ENCODE measurements at places on chromosomes 2 and 18.

DNA sequence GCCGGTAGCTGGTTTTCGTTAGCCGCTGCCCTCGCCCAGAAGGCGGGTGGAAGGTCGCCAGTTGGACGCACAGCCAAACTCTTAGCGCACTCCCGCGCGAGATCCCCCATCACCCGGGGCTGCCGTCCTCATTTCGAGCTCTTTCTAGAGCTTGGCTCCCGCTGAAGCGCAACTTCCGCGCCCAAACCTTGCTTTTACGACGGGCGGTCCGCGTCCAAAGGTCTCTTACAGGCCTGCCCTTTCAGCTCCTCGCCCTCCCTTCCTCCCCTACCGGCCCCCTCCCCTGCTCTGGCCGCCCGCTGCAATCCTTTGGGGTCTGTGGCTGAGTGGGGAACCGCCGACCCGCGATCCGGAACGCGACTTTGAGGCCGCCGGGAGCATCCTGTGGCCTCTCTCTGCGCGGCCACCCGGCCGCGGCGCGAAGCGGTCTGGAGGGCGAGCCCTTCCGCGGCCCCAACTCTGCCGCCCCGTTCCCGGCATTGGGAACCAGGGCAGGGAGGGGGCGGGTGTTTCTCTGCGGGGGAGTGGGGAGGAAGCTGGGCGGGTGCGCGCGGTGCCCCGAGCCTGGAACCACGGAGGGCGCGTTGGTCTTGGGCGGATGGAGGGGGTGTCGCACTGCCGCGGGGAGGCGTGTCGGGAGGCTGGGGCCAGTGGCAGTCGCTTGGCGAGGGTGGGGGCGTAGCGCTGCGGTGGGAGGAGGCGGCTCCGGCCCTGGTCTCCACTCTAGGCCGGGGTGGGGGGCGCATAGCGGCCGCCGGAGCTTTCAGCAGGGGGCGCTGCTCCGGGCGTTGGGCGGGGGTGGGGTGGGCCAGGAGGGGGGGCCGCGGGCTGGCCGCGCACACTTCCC lies at the start of gene GDF7:
TSS of gene GDF7 (plus strand) at position 841 of the 847 bp plus-strand sequence. CDS start 96 bp downstream, outside the sequence.
- no peak for DNase-seq

DNA sequence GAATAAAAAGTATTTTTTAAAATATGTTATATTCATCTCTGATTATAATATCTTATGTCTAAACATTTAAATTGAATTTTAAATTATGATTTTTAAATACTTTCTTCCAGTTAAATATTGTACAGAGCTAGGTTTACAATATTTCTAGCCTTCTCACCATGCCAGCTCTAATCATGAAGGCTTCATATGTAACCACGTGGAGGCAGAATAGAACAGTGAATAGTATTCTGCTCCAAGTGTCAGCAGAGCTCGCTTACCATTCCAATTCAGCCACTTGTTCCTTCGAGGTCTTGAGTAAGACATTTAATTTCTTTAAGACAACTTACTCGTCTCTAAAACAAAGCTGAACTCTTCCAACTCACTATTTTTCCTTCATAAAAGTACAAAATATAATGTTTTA lies 871.8 kb downstream of the SUCLG1 start:
- DNase-seq: no peak

- DNase-seq: no peak
Measured at GRCh38 chr2:233227346-233227978, 24.0 kb upstream of the ATG16L1 start.

DNA sequence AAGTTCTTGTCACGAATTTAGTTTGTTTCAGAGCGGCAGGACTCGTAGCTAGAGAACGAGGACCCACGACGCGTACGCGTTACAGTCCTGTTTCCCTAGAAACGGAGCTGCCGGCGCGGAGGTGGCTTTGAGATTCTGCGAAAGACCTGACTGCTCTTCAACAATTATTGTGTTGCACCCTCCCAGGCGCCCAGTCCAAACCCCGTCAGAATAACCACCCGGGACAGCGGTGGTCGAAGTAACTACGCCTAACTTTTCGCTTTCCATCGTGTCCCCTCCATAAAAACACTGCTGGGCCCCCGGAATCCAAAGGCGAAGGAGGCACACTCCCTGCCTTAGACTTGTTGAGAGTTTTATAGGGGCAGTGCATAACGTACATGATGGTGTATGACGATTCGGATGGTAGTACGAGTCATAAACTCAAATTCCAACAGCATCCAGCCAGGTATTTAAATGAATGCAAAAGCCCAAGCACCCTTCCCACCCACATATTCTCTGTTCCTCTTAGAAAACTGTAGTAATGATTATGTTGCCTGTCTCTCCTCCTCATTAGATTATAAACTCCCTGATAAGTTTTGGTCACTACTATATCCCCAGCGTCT lies 651 bp upstream of the STAM2 start:
- DNase-seq: no peak

- DNase-seq: no peak
Measured at GRCh38 chr2:5203134-5203755, 488.9 kb upstream of the SOX11 start.

GRCh38 chr18:48153613-48154481 lies 223.4 kb upstream of the SMAD2 start:
- DNase-seq: no peak

DNA sequence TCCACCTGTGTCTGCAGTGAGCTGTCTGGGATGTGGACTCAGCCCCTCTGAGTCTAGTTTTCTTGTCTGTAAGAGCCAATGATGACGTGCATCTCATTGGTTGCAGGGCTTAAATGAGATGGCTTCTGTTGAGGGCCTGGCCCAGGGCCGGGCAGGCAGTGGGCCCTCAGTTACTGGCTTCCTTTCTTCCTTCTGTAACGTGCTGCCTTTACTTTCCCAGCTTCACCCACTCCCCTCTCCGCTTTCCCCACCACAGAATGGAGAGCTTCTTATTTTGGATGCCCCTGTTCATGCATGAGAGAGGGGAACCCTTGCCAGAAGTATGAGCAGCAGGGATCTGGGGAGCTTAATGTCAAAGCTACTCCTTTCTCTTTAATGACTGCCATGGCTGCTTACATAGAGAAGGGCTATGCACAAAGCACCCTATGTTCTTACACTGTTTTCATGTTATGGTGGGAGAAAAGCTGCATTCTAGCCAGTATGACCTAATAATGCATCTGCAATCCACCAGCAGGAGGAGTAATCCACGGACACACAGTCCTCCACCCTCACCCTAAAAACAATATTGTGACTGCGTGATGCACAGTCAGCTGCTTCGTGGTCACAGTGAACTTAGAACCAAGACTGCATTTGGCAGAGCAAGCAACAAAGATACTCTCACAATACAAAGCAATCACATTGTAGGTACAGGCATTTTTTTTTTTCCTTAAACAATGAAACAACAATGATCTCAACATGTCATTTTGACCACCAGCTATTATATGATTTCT lies 37.2 kb downstream of the CREG2 start:
- DNase-seq: no peak

DNA sequence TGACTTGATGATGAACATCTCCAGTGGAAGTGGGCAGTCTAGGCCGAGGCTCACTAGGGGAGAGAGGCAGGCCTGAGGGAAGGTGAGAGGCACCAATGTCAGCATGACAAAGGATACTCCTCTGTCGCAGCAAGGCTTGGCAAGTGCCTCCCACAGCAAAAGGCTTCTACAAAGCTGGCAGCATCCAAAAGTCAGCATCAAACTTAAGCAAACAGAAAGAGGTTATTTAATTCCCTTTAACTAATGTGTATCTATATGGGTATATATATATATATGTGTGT lies 41.6 kb downstream of the NIFK start:
- DNase-seq: no peak

DNA sequence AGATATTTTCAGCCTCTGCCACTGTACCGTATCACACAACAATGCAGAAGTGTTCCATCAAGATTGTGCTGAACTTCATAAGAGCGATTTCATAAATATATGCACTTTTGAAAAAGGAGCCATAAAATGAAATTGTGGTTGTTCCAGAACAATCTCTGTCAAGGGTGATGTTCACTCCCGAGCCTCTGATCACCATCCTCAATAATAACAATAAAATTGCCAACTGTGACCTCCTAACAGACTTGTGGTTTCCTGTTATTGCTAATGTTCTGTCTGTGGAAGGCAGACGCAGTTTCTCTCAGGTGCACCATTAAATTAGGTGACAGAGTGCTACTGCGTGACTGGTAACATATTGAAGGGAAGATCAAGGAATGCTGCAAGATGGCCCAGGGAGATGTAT lies 383.7 kb downstream of the SOCS6 start:
- DNase-seq: no peak

DNA sequence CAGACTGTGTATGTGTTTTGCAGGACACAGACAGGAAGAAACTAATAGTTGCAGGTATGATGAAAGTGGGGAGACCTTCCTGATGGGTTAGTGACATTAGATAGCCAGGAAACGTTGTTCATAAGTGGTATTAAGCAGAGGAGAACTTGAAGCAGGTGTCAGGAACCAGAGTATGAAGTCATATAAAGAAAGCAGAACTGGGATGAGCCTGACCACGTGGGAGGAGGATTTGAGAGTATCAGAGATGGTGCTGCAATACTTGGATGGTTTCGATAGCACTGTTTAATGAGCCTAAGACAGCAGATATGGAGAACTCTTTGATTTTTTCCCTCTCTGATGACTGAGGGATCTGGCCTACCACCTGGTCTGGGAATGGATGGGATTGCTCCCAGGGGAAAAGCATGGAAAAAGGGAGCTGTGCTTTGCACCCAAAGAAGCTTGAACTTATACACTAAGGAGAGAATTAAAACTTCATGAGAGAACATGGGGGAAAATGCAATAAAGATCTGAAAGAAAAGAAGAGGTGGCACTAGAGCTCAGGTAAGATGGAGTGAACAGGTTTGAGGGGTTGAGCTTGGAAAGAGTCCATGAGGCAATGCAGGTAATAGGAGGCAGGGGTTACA lies 226.0 kb upstream of the LRRTM1 start:
- DNase-seq: no peak

GRCh38 chr2:221845021-221845365 lies 272.9 kb upstream of the EPHA4 start:
- no peak for DNase-seq

DNA sequence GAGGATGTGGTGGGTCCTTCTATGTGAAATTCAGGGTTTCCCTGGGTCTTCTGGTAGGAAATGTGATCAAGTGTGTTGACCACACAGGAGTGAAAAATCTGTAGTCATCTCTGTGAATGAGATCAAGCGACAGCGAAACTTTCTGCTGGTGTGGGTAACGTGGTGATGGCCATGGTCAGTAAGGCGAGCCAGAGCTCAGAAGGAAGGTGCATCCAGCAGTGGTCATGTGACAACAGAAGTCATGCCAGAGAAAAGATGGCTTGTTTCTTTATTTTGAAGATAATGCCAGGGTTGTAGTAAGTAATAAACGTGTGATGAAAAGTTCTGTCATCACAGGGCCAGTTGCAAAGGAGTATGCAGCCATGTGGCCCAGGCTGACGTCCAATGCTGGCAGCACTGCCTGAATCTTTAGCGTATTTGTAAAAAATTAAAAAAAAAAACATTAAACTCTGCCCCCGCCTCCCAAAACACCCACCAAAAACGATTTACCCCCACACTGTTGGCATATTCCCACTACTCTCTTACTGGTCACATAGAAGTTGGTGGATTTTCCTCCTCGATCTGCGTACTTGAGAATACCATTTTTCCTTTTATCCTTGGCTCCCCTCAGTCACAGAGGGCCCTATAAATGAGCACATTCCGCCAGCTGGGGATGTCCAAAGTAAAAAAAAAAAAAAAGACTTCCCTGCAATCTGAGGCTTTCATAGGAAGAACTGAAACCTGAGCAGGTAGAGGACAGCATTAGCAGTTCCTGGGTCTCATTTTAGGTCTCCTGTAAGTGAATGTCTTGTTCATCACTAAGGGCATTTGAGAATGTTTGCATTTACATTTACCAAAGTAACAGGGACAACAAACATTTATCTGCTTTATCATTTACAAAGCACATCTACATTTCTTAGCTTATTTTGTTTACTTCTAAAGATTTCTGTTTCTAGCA lies 70.6 kb downstream of the SLC4A3 start:
- DNase-seq: no peak

All from NCI-H524 treated with DMSO at 0.1 percent for 48 hours (cell line).